MV-4-11 (cell line): ENCODE measurements at places on chromosomes 5 and 9.

DNA sequence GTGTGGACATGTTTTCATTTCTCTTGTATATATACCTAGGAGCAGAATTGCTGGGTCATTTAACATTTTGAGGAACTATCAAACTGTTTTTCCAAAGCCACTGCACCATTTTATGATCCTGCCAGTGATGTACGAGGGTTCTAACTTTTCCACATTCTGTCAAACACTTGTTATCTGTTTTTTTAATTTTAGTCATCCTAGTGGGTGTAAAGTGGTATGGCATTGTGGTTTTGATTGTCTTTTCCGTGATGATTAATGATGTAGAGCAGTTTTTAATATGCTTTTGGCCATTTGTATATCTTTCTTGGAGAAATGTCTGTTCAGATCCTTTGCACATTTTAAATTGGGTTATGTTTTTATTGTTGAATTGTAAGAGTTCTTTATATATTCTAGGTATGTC is 107.0 kb downstream of the MELK start:
- DNase-seq = no peak

DNA sequence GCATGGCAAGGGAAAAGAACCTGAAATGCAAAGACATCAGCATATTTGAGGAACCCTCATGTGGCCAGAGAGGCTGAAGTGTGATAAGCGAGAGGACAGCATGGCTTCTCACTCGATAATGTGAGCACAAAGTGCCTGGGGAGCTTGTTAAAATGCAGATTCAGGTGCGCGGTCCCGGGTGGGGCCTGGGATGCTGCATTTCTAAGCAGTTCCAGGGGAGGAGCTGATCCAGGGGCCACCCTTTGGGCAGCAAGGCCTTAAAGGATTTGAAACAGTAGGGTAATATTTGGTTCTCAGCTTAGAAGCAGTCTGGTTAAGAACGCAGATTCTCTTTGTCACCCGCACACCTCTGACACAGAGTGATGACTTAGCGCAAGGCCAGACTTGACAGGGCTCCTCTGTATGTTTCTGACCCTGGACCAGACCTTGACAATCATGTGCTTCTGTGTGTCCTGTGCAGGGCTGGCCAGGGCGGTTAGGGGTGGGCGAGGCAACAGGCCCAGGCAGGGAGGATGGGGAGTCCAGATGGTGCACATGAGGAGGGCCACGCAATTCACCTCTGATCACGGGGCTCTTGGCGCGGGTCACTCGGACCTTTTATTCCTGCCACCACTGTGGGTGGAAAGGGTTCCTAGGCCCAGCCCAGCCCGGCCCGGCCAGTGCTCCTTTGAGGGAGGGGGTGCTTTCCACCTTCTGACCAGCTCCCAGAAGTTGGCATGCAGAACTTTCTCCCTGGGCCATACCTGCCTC is 62.8 kb upstream of the TBC1D2 start:
- no peak for DNase-seq

GRCh38 chr9:136403538-136403914 is 3.6 kb upstream of the SNAPC4 start:
- no peak for DNase-seq

GRCh38 chr5:31770998-31771397 is 132.1 kb downstream of the PDZD2 start:
- DNase-seq = no peak

- no peak for DNase-seq
These were observed 1.2 kb downstream of the PTBP3 start for GRCh38 chr9:112332214-112332613.

GRCh38 chr5:94744906-94745305 is 126.4 kb downstream of the SLF1 start:
- no peak for DNase-seq
